ENCODE measurements at places on chromosomes 12 and 14.

DNA sequence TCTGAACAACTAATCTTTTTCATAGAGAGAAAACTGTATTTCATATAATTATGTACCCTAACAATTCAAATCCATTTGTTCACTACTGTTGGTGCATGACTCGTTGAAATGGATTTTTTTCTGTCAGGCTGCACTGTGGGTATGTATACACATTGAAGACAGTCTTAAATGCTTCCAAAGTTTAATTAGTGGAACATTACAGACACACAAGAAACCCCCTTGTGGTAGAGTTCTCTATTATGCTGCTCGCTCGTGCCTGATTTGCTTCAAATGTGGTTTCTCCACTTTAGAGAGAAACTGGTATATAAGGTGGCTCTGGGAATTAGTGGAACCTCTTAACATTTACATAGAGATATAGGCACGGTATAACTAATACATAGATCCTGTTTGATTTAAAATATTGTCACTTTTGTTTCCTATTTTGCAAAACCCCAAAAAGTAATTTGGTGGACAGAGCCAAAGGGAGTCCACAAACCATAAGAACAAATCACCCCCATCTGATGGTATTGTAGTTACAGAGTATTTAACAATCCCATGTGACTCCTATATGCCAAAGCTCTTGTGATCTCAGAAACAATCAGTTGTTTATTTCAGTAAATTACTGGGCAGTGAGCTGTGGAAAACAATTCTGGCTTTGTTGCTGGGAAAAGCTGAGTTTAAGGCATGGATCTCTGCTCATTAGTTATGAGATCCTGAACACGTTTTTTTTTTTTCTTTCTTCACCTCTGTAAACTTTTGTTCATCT lies 159.5 kb downstream of the BRMS1L start:
- DNase-seq, result peak; percentile 14

- DNase-seq, result no peak
Observed at GRCh38 chr12:6734506-6735387, 10.9 kb downstream of the COPS7A start.

DNA sequence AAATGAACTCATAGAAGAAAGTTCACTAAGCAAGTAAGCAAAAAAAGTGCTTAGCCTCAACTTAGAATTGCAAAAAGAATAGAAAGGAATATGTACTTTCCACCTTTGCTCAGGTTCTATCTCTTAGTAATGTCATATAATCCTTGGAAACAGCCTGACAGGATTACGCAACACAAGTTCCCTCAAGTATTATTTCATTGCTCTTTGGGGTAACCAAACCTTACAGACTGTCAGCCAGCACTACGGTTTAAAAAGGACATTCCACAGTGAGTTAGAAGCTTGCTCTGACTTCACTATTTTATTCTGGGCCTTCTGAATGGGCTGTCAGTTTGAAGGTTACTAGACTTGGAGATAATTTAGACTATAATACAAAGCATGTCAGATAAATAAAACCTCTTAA lies 264.0 kb downstream of the ATXN7L3B start:
- no peak for DNase-seq

- DNase-seq, result no peak
Observed at GRCh38 chr14:100566119-100566518, 21.1 kb downstream of the BEGAIN start.

DNA sequence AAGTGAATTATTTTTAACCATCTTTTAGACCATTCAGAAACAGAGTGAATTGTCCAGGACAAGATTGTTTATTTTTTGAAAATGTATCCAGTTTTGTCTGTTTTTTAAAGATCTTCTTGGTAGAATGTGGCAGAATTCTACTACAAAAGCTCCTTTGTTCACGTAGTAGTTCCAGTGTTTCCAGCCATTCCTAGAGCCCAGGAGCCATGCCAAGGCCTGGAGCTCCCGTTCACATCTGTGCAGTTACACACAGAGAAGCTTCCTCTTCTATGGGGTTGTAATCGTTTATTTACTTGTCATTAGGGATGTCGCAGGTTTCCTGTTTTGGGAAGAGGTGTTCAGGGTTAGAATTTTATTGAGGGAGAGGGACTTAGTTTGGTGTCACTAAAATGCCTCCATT lies 409.8 kb downstream of the NPAS3 start:
- no peak for DNase-seq

GRCh38 chr14:68564826-68565759 lies 227.8 kb downstream of the ZFP36L1 start:
- no peak for DNase-seq

DNA sequence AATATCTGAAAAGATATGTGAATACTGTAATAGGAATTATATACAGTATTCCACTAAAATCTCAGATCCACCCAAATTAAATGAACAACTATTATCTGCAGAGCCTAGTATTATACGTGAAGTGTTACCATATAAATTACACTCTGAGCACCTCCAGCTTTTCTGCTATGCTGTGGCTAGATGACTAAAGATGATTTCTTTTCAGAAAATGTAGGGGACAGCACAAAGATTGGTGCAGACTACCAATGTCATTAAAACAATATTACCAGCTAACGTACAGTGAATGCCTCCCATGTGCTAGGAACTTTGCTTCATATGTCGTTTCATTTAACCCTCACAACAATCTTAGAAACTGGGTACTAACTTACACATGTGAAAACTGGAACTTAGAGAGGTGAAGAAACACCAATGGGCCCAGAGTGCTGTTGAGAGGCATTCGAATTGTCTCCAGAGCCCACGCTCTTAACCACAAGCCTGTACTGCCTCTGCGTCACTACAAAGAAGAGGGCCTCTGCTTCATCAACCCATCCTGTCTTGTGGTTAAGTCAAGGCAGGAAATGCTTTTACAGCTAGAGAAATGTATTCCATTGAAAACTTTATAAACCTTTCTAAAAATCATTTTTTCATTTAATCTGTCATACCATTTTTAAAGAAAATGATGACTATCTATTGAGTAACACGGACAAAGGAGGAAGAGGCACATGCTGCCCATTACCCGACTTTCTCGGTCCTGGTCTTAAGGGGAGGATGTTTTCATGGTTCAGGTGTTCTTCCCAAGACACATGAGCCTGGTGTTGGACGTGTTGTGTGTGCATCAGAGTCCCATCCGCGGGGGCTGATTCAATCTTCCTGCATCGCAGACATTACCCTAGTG lies 1.3 kb downstream of the GPR65 start:
- DNase-seq, result no peak

DNA sequence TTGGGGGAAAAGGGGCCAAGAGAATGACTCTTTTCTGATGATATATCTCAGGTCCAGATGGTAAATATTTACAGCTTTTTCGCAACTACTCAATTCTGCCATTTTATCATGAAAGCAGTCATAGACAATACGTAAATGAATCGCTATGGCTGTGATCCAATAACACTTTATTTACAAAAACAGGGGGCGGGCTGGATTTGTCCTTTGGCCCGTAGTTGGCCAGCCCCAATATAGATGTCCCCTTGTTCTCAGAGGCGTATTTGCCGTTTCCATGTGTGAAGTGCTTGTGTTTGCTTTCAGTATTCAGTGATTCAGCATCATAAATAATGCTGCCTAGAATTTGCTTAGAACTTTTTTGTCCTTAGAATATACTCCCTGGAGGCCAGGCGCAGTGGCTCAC lies 77.2 kb downstream of the CCDC92 start:
- DNase-seq, result no peak

GRCh38 chr14:97268097-97268496 lies 470.9 kb downstream of the VRK1 start:
- DNase-seq, result no peak

DNA sequence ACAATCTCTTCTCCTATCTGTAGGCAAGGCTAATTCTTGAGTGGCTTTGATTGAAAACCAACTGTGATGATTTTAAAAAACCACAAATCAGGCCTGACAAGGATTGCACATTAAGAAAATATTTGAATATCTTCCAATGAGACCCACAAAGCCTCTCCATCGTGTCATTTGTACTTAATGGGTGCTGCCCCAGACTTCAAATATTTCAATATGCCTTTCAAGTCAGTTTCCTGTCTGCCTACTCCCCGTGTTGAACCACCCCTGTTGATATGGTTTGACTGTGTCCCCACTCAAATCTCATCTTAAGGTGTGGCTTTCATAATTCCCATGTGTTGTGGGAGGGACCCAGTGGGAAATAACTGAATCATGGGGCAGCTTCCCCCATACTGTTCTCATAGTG lies 159.7 kb upstream of the EGLN3 start:
- DNase-seq, result no peak

DNA sequence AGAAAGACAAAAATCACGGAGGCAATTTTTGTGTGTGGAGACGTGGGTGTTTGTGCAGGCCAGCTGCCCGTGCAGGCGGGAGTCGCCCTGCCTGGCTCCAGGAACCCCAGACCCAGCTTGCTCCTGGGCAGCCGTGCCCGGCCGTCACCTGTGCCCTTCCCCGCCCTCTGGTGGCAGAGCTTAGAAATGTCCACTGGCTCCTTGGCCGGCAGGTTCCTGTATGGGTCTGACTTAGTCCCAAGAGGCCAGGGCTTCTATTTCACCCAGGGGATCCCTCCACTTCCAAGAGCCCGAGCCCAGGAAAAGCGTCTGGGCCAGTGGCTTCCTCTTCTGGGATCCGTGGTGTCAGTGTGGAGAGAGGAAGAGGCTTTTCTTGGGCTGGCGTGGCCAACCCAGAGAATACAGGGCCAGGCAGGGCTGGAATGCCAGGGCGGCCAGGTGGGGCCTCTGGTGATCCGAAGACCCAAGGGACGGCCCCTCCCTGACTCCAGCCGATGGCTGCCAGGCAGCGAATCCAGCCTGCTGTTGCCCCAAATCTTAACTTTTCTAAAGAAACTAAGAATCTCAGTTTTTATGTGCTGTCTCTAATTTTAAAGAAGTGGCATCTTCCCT lies 120.9 kb downstream of the TMEM132C start:
- peak; percentile 54 for DNase-seq

DNA sequence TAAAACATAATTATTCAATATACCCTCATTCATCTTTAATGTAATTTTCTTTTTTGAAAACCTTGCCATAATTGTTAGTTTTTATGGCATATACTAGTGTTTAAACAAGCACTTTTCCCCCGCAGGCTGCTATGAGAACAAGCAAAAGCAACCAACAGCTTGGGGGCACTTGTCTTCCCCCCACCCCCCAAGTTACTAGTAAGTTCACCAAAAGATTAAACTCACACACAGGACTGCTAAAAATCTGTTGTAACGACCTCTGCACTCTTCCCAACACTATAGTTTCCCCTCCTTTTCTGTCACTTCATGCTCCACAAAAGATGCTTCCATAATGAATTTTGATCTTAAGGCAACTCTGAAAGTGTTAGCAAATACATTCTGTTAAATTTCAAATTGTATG lies 474.9 kb upstream of the SOX5 start:
- no peak for DNase-seq

GRCh38 chr12:122087431-122088178 lies 9.0 kb downstream of the MLXIP start:
- DNase-seq, result no peak
